ENCODE measurements at places on chromosomes 4 and X.
A peak's percentile ranks its signal among the peaks of the same experiment; 100 is the strongest.

DNA sequence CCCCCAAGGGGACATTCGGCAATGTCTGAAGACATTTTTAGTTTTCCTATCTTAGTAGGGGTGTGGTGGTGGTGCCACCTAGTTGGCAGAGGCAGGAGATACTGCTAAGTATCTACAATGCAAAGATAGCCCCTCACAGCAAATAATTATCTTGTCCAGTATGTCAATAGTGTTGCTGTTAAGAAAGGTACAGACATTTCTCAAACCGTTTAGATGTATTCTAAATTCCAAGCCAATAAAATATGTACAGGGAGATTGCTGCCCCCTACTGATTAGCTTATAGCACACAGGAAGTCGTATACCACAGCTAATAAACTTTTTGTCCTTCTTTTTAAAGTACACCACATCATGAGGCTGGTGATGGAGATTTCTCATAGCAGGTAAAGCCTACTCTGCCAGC, 260.5 kb downstream of the TMA16 start:
- no peak overlapping the region for H3K27ac ChIP-seq
- no peaks in the 10 kb centered on the region for H3K27me3 ChIP-seq
- H3K36me3 ChIP-seq = no peaks in the 10 kb centered on the region

- no peak for DNase-seq
- H3K4me1 ChIP-seq = no peaks in the 10 kb centered on the region
- H3K27me3 ChIP-seq = no peaks in the 10 kb centered on the region
- no peaks in the 10 kb centered on the region for H3K36me3 ChIP-seq
- no peak overlapping the region for H3K27ac ChIP-seq
- no peak overlapping the region for H3K4me3 ChIP-seq
Observed at GRCh38 chr4:148954011-148954749, 512.0 kb upstream of the NR3C2 start.

DNA sequence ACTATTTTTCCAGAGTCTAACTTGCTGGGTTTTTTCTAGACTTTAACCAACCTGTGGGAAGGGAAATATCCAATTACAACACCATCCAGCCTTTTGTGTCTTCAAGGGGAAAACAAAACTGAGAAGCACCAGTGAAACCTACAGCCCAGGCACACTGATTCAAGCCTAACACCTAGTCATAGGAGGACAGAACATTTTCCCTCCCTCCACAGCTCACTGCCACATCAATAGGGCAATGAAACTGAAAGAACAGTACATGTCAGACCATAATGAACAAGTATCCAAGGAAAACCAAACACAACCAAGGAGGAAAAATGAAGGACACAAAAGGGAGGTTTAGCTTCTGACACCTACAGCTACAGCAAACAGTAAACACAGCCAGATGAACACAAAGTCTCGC, 17.6 kb downstream of the MAGEA8 start:
- no peak overlapping the region for H3K4me3 ChIP-seq
- no peak overlapping the region for H3K27ac ChIP-seq
- no peaks in the 10 kb centered on the region for H3K36me3 ChIP-seq
- no peak for DNase-seq
- H3K27me3 ChIP-seq = no peaks in the 10 kb centered on the region

- no peaks in the 10 kb centered on the region for H3K4me1 ChIP-seq
- H3K27me3 ChIP-seq = no peaks in the 10 kb centered on the region
- H3K27ac ChIP-seq = no peak overlapping the region
- no peaks in the 10 kb centered on the region for H3K36me3 ChIP-seq
- no peak overlapping the region for H3K4me3 ChIP-seq
Observed at GRCh38 chrX:51867626-51868025, 25.8 kb upstream of the MAGED1 start.

DNA sequence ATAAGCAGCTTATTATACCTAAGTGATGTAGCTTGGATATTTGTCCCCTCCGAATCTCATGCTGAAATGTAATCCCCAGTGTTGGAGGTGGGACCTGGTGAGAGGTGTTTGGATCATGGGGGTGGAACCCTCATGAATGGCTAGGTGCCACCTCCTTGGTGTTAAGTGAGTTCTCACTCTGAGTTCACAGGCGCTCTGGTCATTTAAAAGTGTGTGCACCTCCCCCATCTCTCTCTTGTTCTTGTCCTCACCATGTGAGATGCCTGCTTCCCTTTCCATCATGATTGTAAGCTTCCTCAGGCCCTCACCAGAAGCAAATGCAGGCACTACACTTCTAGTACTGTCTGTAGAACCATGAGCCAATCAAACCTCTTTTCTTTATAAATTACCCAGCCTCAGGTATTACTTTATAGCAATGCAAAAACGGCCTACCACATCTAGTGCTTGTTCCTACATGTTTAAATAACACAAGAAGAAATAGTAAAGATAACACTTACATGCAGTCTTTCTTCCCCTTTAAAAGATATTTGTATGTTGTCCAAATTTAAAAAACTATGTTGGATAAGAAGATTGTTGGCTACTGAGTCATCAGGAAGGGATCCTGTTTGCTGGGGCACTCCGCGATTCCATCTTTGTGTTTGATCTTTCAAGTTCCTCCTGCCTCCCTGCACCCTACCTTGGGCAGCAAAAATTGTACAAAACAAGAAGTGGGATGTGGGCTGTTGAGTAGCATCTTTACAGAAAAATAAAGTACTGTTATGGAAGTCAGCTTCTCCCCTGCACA, 29.7 kb downstream of the PPP1R2C start:
- H3K4me3 ChIP-seq = no peak overlapping the region
- no peak for DNase-seq
- no peaks in the 10 kb centered on the region for H3K36me3 ChIP-seq
- H3K27me3 ChIP-seq = no peaks in the 10 kb centered on the region
- H3K27ac ChIP-seq = no peak overlapping the region
- no peaks in the 10 kb centered on the region for H3K4me1 ChIP-seq

DNA sequence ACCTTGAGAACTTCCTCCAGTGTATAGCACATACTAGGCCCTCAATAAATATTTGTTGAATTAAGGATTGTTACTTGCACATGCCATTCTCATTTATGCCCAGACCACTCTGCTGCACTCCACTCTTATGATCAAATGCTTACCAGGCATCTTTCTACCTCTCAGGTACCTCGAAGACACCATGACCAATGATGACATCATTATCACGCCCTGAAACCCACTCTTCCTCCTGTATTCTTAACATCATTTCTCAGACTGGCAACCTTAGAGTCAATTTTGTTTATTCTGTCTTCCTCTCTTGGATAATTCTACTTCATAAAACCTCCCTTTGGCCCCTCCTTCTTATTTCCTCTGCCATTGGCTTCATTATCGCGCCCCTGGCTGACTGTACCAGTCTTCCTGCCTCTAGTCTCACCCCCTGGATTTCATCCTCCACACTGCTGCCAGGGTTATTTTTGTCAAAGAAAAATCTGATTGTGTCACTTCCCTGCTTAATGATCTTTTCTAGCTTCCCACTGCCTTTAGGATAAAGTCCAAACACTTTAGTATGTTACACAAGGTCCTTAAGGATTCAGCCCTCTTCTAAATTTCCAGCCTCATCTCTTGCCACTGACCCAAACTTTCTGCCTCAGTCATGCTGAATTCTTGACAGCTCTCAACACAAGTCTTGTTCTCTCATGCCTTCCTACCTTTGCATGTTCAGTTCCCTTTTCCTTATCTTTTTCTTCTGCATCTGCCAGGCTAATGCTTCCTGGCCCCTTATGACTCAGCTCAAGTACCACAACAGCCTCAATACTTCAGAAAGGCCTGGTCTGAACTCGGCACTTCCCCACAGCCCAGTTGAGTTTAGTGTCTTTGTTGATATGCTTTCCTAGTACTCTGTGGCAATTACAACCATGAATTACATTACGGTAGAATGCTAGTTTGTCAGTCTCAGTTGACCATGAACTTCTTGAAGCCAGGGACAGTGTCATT, 45.8 kb downstream of the HDAC8 start:
- no peaks in the 10 kb centered on the region for H3K4me1 ChIP-seq
- H3K4me3 ChIP-seq = no peak overlapping the region
- H3K27me3 ChIP-seq = no peaks in the 10 kb centered on the region
- H3K27ac ChIP-seq = no peak overlapping the region

- no peak overlapping the region for H3K4me3 ChIP-seq
- no peaks in the 10 kb centered on the region for H3K36me3 ChIP-seq
- no peaks in the 10 kb centered on the region for H3K4me1 ChIP-seq
- H3K27ac ChIP-seq = no peak overlapping the region
Observed at GRCh38 chr4:160110891-160111290, 1008.0 kb downstream of the RAPGEF2 start.

- H3K4me3 ChIP-seq = no peak overlapping the region
- DNase-seq = no peak
- H3K4me1 ChIP-seq = no peaks in the 10 kb centered on the region
Observed at GRCh38 chrX:50643525-50644137, 170.4 kb downstream of the SHROOM4 start.

DNA sequence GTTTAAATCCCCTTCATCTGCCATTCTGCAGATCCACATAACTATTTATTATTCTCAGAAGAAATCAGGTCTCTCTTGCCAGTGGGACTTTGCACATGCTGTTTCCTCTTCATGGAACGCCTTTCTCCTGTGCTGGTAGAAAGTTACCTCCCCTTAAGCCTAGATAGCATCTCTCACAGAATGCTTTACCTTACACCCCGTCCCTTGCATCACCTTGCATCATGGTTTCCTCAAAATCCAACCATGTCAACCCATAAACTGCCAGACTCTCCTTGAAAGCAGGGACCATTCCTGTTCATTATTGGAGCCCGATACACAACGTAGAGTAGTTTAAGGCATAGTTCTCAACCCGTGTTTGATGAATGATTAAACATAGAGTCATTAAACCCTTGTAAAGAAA, 396.2 kb upstream of the F9 start:
- no peak overlapping the region for H3K27ac ChIP-seq
- H3K36me3 ChIP-seq = no peaks in the 10 kb centered on the region
- H3K27me3 ChIP-seq = no peaks in the 10 kb centered on the region
- no peak overlapping the region for H3K4me3 ChIP-seq
- DNase-seq = no peak
- no peaks in the 10 kb centered on the region for H3K4me1 ChIP-seq

DNA sequence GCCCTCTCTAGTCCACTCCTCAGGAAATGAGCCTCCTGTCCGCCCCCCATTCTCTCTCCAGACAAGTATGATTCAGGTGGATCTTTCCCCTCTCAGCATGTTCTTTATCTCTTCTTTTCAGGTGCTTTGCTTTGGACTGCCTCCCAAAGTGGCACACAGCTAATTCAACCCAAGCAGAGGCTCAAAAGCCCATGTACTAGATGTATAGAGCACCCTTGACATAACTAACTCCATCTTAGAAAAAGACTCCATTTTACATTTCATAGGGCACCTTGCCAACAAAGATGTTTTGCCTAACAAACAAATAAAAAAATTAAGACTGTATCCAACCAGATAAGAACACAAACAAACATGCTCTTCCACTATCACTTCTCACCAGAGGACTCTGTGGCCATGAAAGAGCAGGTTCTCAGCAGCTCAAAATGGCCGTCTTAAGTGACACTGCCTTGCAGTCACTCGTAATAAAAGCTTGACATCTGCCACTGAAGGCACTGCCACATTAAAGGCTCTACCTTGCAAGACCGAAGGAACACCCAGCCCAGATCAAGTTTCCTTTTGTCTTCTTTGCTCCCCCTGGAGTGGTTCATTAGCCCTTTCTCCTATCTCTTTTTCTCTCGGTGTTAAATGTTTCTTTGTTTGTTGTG, 84.9 kb upstream of the TAB3 start:
- no peak overlapping the region for H3K27ac ChIP-seq
- DNase-seq = peak; percentile 2
- peaks cover 2% of the 10 kb centered on the region for H3K4me1 ChIP-seq
- H3K27me3 ChIP-seq = no peaks in the 10 kb centered on the region
- H3K36me3 ChIP-seq = no peaks in the 10 kb centered on the region

DNA sequence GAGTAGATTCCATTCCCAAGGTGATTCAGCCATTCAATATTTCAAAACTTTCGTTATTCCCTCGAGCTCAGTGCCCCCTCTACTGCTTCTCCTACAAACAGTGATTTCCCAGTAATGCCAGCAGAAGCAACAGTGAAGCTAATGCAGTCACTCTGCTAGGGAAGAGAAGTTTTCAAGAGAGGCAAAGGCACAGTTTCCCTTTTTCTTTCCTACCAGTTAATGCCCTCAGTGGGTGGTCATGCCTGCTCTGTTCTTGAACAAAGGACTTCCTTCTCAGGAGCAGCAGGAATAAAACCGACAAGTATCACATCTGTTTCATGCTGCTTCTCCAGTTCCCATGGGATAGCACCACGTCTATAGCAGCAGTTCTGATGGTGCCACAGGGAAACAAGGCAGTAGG, 317.2 kb downstream of the TENM3 start:
- H3K36me3 ChIP-seq = no peaks in the 10 kb centered on the region
- no peaks in the 10 kb centered on the region for H3K27me3 ChIP-seq
- no peak overlapping the region for H3K27ac ChIP-seq
- peaks cover 3% of the 10 kb centered on the region for H3K4me1 ChIP-seq

DNA sequence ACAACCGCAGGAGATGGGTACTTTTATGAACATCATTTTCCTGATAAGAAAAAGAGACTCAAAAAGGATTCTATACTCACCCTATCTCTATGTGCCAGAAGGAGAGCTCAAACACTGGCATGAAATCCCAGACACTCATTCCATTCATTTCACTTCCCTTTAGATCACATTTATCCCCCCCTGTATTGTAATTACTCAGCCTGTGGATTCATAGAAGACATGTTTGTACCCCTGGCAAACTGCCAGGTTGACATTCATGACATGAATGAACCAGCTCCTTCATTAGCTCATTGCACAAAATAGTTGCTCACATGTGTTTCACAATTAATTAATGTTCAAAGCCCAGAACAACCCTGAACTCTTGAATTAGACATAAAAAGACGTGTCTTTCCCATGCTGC, 4.9 kb downstream of the SMR3A start:
- no peak overlapping the region for H3K4me3 ChIP-seq
- no peaks in the 10 kb centered on the region for H3K36me3 ChIP-seq
- no peak for DNase-seq
- H3K27me3 ChIP-seq = no peaks in the 10 kb centered on the region

- no peak overlapping the region for H3K4me3 ChIP-seq
- H3K27ac ChIP-seq = no peak overlapping the region
- H3K27me3 ChIP-seq = no peaks in the 10 kb centered on the region
Observed at GRCh38 chr4:149161247-149161646, 654.4 kb downstream of the IQCM start.

GRCh38 chr4:113540859-113541258, 220.7 kb downstream of the CAMK2D start:
- no peaks in the 10 kb centered on the region for H3K4me1 ChIP-seq
- H3K36me3 ChIP-seq = no peaks in the 10 kb centered on the region
- no peaks in the 10 kb centered on the region for H3K27me3 ChIP-seq
